ENCODE measurements at places on chromosomes 5 and 9.

DNA sequence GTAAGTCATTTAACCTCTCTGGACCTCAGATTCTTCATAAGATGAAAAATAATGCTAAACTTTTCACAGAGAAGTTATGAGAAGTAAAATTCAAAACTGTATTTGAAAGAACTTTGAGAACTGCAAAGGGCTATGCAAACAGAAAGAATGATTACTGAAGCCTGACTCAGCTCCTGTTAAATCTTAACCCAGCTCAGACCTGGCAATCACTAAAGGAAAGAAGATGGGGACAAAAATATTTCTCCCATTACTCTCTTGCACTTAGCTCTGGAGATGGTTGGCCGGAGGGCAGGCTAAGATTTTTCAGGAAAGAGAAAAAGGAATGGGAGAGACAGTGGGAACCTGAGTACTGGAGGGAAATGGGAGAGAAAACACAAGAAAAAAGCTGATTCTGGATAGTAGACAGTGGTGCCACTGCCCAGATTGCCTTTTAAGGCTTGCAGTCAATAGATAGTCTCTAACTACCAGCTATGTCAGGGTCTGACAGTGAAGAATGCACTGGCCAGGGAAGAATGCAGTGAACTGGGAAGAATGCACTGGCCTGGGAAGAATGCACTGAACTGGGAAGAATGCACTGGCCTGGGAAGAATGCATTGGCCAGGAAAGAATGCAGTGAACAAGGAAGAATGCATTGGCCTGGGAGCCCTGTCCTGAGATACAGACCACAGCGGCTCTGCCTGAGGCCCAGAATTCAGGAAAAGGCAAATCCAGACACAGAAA lies 25.2 kb upstream of the CEMIP2 start:
- no peak for DNase-seq

GRCh38 chr5:6601816-6602215 lies 31.0 kb downstream of the NSUN2 start:
- no peak for DNase-seq

- no peak for DNase-seq
These were observed 91.3 kb downstream of the DOCK2 start for GRCh38 chr5:169728418-169728817.

- no peak for DNase-seq
These were observed 108.8 kb downstream of the ASTN2 start for GRCh38 chr9:117306032-117306431.

- no peak for DNase-seq
These were observed 29.7 kb upstream of the CSNK1G3 start for GRCh38 chr5:123482258-123482657.

DNA sequence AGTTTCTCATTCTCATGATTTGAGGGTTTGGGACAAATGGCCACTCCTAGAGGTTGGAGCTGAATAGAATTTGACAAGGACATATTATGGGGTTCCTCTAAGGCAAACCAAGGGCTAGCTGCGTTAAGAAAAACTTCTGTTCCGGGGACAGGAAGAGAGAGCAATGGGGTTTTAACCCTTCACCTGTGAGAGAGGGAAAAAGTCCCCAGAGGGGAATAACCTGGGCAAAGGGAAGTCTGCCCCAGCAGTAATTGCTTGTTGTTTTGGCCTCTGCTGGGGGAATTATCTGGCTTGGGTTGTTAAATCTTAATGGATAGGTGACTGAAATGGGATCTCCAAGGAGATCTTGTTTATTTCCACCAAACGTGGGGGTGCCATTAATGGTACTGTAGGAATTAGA lies 110.1 kb upstream of the MOCS2 start:
- no peak for DNase-seq

DNA sequence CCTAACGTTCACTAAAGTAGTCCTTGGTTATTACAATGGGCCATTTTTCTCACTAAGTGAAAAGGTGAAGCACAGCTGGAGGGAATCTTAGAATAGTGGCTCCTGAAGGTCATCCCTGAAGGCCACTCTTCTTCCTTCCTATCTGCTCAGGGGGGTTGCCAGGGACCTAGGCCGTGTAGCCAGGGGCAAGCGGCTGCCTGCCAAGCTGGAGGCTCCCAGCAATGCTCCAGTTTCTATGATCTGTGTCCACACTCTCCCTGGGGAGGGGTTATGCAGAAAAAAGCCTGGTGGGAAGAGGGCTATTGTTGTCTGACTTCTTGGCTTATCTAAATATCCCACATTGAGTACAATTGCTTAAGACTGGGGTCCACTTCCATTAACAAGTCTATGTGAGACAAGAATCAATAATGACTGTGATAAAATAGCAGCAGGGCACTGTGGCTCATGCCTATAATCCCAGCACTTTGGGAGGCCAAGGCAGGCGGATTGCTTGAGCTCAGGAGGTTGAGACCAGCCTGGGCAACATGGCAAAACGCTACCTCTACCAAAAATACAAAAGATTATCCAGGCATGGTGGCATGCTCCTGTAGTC lies 3.8 kb downstream of the NMRK1 start:
- no peak for DNase-seq

DNA sequence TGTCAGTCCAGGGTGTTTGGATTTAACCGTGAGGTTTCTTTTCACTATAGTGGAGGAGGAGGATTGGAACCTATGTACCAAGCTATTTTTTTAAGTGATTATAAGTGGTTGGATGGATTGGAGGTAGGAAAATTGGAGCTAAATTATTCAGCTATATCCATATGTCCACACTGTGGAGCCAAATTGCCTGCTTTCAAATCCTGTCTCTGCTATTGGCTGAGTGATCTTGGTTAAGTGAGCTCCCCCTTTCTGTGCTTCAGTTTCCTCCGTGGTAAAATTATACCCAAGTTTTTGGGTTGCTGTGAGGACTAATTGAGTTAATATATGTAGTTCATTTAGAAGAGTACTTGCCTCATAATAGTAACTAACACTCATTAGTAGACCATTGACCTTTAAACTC lies 2.5 kb downstream of the CENPP start:
- no peak for DNase-seq

DNA sequence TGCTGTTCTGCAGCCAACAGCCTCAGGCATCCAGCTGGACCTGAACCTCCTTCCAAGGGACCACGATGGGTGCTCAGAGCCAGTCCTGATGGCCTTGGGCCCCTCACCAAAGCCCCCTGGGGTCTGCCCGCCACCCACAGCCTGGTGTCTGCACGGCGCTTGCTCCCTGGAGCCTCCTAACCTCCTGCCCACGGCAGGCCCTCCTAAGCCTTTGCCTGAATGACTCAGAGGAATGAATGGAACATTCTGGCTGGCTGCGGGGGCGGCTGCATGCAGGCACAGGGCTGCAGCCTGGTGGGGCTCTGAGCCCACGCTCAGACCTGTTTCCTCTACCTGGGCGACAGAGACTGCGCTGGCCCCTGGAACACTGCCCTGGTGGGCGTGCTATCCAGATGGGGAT lies 6.9 kb downstream of the SOHLH1 start:
- DNase-seq, result no peak

DNA sequence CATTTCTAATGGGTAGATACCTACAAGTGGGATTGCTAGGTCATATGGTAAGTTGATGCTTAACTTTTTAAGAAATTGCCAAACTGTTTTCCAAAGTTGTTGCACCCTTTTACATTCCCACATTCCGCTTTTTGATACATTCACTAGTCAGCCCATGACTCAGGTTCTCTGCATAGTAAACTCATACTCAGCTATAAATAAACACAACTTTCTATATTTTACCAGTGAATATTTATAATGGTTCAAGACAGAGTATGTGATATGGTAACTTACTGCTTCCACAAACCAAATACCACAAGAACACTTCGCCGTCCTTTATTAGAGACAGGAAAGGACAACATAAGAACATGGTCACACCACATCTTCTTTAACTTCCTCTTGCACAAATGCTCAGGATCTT lies 54.0 kb downstream of the PLPP1 start:
- no peak for DNase-seq

GRCh38 chr5:138942066-138942465 lies 66.9 kb upstream of the LRRTM2 start:
- DNase-seq, result no peak

- DNase-seq, result peak; percentile 7
These were observed 295.7 kb downstream of the EDIL3 start for GRCh38 chr5:84088996-84089395.

DNA sequence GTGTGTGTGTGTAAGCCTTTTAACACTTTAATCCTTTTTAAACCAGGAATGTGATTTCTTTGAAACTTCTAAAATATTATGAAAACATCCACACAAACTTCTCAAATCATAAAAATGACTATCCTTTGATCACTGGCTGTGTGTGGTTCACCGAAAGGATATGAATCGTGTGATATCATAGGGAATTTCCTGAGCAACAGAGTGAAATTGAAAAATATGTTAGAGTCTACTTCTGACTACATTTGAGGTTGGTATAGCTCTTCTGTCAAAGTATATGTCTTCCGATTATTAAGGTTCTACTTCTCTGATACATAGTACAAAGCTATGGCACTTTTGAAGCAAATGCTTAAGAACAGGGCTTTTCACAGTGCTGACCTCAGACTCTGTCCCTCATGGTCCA lies 40.3 kb downstream of the RGMB start:
- DNase-seq, result no peak

GRCh38 chr5:42801516-42802166 lies 10.1 kb downstream of the SELENOP start:
- no peak for DNase-seq

DNA sequence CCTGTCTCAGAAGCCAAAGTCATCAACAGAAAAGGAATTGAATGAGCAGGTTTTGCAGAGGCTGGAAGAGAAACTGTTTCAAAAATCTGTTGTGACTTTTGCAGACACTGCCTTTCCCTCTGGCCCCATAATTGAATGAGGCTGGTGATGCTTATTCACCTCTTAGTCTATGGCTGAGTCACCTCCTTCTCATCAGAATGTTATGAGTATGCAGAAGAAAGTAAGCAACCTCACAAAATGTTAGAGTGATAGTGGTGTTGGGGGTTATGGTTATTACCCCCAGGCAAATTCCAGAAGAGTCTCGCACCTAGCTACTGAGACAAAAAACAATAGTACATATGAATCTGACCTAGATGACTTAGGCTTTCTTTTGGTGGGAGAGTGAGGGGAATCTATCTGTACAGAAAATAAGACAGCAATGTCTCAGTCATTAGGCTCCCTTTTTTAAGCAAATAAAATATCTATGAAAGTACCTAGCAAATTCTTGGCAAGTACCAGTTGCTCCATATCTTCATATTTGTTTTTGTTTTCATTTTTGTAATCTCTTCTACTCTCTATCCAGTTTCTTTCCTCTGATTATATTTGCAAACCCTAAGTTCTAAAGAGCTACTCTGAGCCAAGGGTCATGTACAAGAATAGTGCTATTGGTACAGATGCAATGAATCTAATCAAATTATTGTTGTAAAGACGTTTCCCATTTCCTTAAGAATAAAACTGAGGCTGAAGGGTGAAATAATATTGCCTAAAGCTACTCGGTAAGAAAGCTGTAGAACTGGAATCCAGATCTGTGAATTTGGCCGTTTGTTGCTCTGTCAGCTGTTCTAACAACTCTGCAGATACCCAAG lies 498.1 kb upstream of the TNC start:
- DNase-seq, result no peak

DNA sequence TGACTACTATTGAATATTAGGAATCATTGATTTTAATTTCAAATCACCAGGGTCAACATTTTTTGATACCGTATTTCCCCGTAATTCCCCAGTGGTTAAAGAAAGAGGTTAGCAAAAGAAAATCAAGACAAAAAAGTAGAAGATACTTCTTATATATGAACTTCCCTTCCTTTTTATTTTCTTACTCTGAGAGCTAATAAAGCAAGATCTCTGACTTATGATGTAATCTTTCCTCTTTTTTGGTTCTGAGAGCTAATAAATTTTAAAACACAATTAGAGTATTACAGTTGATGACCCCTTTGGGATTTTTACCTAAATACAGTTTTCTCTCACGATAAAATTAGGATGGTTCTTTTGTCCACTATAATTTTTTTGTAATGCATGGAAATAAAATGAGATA lies 9.2 kb upstream of the FYB1 start:
- peak; percentile 37 for DNase-seq

Measured in inflammatory macrophage treated with lipopolysaccharide for 1 hour (primary cell).